Hippocampal formation (tissue), 2 donors: ENCODE measurements at places on chromosomes 7 and 10.

DNA sequence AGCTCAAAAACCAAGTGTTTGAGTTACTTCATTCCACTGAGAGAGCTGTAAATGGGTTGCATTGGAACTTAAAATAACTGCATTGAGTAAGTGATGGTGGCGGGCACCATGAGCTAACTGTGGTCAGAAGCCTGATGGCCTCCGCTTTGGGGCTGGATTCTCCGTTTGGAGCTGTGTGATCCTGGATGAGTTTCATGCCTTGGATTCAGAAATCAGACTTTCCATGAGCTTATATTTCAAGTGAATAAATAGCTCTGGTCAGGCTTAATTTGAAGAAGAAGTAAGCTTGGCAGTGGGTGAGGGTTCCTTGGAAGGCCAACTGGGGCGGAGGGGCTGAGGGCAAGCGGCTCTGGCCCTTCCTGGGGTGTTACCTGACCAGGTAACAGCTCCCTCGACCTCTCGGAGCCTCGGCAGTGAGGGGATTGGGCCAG, 5.6 kb downstream of the HTRA1 start:
- DNase-seq, result no peak

DNA sequence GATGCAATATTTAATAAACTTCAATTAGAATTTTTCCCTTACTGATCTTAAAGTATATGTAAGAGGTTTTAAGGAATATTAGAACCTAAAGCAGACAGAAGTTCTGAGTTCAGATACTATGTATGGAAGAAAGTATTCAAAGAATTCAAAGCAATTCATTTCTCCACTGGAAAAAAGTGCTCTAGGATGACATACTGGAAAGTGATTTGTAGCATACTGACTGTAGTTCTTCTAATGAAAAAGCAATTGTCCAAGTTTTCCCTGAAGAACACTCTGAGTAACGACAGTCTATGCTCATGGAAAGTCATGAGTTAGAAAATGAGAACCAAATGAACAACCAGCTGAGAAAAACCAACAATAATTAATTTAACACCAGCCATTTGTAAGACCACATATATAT, 180.8 kb upstream of the SLC26A5 start:
- DNase-seq, result no peak

- no peak for DNase-seq
Observed at GRCh38 chr7:15005672-15006071, 103.1 kb upstream of the DGKB start.

- no peak for DNase-seq
Observed at GRCh38 chr7:46428295-46428694, 507.2 kb upstream of the IGFBP3 start.

GRCh38 chr10:5163487-5163886, 21.5 kb downstream of the AKR1C8 start:
- no peak for DNase-seq

GRCh38 chr7:131737746-131738465, 181.5 kb upstream of the PODXL start:
- no peak for DNase-seq

DNA sequence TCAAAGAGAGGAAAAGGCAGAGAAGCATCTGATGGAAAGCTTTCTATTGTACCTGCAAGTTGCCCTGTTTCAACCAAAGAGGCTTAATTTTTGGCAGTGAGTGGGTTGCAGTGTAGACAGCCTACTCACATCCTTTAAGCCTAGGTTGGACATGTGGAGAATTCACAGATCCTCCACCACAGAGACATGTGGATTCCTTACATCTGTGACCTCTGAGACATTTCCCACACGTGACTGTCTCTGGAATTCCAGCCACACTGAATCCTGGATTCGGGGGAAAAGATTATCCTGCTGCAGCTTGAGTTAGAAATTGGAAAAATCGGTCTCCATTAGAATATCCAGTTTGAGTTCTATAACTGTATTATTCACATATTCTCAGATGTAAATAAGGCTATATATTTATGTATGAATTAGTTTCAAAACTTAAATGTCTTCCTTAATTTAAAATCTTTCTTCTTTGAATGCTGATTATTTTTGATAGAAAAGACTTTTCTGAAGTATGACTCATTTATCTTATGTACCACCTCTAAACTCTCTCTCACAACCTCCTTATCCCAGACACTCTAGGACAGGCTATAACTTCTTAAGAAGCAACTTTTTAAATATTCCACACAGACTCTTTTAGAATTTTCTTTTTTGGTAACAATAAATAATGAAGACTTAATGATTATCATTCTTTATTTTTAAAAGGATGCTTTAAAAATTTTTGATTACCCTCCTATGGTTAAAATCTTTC, 123.3 kb downstream of the TWIST1 start:
- no peak for DNase-seq

GRCh38 chr7:91021956-91022355, 242.3 kb upstream of the FZD1 start:
- no peak for DNase-seq

DNA sequence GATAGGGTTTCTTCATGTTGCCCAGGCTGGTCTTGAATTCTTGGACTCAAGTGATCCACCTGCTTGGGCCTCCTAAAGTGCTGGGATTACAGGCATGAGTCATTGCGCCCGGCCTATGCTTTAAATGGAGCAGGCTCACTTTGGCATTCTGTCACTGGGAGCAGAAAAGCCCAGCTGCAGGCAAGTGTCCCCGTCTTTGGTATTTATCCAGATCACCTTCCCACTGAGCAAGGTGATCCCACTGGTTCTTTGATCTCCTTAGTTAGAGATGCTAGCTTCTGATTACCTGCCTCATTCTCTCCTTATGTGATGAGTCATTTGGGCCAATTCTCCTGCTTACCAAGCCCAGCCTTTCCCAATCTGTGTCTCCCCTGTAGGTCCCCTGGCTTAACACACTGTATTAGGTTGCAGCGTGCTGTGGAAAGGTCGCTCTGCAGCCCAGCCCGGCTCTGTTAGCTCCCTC, 39.3 kb downstream of the SPDYE5 start:
- DNase-seq, result no peak

GRCh38 chr10:129725482-129725881, 238.6 kb downstream of the EBF3 start:
- DNase-seq, result no peak

- DNase-seq, result peak; percentile 45
Observed at GRCh38 chr7:98038731-98039130, 48.7 kb upstream of the OCM2 start.
